ENCODE measurements at places on chromosomes 3 and 15.

DNA sequence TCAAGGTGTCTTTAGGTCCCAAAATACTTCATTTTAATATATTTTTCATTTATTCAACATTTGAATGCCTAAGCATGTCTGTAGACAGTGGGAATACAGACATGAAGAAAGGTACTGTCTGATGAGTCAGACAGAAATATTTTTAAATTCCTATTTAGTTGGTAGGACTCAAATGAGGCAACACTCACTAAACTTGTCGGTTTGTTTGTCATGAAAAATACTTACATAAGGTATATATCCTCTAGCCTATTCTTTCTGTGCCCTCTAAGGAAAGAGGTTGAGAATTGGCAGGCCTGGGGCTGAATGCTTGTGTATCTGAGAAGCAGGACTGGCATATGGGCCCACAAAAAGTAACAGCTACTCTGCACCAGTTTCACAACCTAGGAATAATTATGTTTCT is 423.6 kb upstream of the MDFIC2 start:
- DNase-seq = no peak

DNA sequence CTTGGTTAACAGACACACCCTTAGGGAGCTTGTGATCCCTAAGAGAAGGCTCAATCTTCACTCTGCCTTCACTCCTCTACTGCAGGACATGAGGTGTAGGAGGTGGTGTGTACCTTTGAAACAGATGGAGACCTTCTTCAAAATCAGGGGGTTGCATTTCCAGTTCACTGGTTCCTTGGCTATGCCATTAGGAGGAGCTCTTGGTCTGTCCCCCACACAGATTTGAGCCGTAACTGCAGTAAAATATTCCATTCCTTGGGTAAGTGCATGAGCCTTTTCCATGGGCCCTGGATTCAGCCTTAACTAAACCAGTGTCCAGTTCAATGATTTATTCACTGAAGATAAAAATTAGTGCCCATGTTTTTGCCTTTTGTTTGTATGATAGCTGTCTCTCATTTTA is 144.6 kb downstream of the MCTP2 start:
- no peak for DNase-seq

DNA sequence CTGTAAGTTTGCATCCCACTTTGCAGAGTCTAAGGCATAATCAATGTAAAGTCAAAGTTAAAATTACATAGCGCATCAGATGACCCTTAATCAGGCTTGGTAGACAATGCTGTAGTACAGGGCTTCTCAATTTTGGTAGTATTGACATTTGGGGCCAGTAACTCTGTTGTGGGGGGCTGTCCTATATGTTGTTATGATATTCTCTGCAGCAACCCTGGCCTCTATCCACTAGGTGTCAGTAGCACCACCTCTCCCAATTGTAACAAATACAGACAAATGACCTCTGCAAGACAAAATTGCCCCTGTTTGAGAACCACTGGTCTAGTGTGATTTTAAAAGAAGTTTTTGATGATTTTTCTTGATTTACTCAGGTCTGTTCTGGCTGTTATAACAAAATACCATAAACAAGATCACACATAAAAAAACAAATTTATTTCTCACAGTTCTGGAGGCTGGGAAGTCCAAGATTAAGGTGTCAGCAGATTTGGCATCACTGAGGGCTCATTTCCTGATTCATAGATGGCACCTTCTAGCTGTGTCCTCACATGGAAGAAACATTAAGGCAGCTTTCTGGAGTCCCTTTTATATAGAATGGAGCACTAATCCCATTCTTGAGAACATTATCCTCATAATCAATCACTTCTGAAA is 37.6 kb upstream of the SLC9A9 start:
- DNase-seq = no peak

- no peak for DNase-seq
Measured at GRCh38 chr15:61831505-61831921, 228.7 kb downstream of the VPS13C start.

GRCh38 chr3:187987924-187988323 is 166.0 kb upstream of the LPP start:
- DNase-seq = no peak

DNA sequence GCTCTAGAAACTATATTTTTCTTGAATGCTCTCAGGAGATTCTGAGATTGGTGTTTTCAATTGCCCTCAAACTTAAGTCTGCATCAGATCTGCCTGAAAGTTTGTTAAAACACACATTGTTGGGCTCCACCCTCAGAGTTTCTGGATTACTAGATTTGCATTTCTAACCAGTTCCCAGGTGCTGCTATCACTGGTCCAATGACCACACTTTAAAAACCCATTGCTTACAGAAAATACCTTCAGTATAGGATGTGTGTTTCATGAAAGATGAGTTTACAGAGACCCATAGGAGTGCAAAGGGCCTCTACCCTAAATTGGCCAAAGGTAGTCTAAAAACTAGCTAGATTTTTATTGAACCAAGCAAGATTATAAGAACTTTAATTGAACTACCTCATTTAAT is 17.8 kb downstream of the GRM7 start:
- no peak for DNase-seq

GRCh38 chr3:39255503-39256325 is 24.1 kb downstream of the CX3CR1 start:
- DNase-seq = no peak

- no peak for DNase-seq
Measured at GRCh38 chr15:96381463-96381862, 51.0 kb downstream of the NR2F2 start.

GRCh38 chr3:69696367-69696766 is 42.9 kb upstream of the MITF start:
- DNase-seq = no peak

DNA sequence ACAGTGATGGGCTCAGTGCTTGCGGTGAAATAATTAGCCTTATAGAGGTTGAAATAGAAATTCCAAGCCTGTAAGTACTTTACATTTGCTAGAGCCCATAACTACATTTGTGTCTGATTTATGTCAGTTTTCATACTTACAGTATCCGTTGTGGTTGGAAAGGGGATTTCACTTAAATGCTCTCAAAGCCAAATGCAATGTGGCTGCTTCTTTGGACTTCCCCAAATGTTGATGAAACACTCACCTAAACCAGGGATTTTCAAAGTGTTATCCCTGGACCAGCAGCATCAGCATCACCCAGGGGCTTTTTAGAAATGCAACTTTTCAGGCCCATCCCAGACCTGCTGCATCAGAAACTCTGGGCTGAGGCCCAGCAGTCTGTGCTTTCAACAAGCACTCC is 378.7 kb downstream of the MCTP2 start:
- no peak for DNase-seq

DNA sequence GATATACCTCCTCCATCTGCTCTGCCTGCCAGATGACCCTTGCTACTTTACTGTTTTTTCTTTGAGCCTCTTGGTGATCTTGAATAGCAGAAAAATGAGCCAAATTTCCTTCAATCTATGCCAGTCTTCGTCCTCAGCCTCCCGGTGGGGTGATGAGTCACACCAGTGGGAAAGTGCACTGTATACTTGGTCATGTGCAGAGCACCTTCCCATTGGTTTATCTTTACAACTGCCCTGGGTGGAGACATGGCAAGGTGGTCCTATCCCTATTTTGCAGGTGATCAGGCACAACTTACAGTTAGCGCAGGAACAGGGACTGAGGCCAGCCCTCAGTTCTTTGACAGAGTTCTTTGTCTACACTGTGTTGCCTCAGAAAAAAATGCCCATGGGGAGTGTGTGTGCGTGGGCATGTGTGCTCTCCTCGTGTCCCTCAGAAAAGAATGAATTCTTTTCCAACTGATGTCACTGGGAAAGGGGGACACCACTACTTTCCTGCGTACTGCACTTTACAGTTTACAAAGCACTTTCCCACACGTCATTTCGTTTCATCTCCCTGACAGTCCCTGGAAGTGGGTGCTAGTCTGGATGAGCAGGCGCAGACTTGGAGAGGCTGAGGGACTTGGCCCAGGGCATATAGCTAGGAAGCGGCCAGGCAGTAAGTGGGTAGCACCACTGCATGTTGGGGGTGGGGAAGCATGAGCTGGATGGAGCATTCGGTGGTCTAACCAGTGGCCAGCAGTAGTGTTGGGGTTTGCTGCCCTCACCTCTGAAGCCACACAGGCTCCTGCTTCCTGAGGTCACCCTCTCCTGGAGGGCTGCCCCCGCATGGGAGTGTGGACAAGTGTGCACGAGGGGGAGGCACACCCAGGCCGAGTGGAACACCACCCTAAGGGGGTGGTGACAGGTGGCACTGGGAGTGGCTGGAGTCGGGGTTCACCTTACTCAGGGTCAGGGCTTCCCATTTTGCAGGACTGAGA is 24.1 kb downstream of the SMAD3 start:
- no peak for DNase-seq

DNA sequence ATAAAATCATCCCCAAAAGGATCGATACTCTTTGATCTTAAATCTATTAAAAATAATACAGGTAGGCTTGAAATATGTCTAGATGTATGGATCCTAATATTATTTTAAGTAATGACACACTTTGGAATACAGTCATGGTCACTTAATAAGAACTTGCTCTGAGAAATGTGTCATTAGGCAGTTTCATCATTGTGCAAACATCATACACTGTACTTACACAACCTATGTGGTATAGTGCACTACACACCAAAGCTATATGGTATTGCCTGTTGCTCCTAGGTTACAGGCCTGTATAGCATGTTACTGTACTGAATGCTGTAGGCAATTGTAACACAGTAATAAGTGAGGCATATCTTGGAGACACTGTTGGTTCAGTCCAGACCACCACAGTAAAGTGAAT is 307.1 kb downstream of the RAP2B start:
- DNase-seq = no peak

GRCh38 chr3:78967061-78967460 is 800.7 kb downstream of the ROBO1 start:
- DNase-seq = no peak

DNA sequence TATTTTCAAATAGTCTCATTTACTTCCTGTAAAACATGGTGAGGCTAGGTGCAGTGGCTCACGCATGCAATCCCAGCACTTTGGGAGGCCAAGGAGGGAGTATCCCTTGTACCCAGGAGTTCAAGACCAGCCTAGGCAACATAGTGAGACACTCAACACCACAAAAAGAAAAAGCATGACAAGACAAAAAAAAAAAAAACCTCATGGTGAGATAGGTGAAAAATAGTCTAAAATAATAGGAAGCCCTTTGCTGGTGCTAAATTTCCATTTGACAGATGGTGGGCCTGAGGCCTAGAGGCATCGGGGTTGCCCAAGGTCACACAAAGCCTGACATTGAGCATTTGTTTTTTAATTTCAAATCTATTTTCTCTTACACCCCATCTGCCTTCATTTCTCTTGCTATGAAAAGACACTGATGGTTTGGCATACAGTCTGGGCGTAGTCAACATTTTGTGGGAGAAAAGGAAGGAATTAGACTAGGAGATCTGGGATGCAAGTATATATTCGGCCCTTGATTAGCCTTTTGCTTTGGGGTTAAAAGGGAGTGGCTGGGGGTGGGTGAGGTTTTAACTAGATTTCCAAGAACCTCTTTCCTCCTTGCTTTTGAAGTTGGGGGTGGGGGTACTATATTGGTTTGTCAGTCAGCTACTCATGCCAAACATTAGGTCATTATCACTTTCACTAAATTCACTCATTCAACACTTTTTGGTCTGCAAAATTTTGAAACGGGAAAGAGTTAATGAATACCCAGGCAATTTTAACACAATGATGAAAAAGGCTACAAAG is 11.3 kb downstream of the RAB8B start:
- no peak for DNase-seq

DNA sequence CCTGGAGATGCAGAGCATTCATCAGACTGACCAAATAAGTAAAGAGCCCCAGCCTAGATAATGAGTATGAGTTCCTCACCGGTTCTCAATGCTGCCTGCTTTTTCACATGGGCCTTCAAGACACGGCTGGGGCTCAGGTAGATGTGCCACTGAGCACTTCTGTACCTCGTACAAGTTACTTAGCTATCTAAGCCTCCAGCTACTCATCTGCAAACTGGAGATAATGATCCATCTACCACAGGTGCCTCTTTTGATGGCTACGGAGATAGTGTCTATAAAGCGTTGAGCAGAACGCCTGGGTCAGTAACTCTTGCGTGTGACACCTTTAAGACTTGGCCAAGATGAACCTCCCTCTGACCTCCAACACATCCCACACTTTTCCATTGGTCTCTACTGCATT is 56.3 kb downstream of the CCR4 start:
- no peak for DNase-seq

DNA sequence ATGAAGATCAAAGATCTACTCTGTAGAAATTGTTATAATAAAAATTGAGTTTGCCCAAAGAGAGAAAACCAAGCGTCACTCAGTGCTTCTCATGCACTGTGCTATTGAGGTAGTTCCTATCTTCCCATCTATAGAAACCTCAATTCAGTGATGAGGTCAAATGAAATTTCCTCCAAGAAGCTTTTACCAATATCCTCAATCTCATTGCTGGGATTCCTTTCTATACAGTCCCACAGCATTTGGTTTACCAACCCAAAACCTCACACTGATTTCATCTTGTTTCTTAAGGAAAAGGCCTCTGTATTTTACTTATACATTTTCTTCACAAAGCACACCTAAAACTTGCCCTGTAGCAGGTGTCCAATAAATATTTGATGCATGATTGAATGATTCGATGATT is 147.2 kb downstream of the ALCAM start:
- DNase-seq = no peak

DNA sequence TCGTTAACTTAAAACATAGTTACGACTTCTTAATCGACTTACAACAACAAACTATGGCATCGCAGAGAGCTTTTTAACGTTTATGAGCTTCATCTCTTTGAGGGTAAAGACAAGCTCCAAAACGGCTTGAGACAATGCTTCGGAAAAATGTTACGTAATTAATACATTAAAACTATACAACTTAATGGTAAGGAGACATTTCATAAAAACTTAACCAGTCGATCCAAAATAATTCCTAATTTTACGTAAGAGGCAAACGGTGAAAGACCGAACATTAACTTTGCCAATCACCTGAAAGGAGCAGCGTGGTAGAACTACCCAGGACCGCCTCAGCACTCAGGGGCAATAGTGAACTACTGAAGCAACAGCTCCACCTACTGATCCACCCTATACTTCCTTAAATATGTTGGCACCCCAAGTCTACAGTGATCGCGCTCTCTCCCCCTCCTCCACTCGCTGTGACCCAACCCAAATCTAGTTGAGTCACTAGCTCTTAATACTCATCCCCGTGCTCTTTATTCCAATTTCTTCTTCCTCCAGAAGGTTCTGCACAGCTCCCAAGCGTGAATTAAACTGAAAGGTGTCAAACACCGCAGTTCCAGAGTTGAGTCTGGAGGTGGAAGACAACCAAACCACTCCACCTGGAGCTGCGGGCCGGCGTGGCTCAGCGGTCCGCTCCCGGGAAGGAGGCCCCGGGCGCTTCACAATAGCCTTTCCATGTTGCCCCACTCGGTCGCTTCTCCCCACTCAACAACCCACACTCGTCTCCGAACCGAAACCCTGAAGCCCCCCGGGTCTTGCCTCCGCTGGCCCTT is 901 bp downstream of the NAA50 start:
- peak; percentile 6 for DNase-seq

GRCh38 chr3:148880681-148881080 is 15.6 kb downstream of the CPA3 start:
- no peak for DNase-seq

Data from activated naive CD4-positive, alpha-beta T cell (primary cell).